Spinal cord (tissue), 10 donors: ENCODE measurements at places on chromosomes 7 and 10.

DNA sequence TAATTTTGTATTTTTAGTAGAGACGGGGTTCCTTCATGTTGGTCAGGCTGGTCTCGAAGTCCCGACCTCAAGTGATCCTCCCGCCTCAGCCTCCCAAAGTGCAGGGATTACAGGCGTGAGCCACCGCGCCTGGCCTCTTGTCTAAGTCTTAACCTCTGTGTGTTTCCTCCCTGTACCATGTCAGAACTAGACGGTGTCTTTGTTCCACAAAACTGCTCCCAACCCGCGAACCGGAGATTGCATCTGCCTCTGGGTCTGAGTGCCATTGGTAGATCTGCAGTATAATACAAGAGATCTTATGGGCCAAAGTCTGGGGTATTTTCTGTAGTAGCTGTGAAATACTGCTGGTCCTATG, 1.3 kb upstream of the EEF1AKMT2 start:
- no peak for DNase-seq

GRCh38 chr7:44964384-44964830, 14.4 kb downstream of the MYO1G start:
- no peak for DNase-seq

- peak; percentile 6 for DNase-seq
Observed at GRCh38 chr7:13092708-13093005, 405.2 kb downstream of the ARL4A start.

- no peak for DNase-seq
Observed at GRCh38 chr10:30573721-30574431, 55.7 kb downstream of the LYZL2 start.

GRCh38 chr10:104613406-104613805, 27.7 kb upstream of the SORCS3 start:
- no peak for DNase-seq

DNA sequence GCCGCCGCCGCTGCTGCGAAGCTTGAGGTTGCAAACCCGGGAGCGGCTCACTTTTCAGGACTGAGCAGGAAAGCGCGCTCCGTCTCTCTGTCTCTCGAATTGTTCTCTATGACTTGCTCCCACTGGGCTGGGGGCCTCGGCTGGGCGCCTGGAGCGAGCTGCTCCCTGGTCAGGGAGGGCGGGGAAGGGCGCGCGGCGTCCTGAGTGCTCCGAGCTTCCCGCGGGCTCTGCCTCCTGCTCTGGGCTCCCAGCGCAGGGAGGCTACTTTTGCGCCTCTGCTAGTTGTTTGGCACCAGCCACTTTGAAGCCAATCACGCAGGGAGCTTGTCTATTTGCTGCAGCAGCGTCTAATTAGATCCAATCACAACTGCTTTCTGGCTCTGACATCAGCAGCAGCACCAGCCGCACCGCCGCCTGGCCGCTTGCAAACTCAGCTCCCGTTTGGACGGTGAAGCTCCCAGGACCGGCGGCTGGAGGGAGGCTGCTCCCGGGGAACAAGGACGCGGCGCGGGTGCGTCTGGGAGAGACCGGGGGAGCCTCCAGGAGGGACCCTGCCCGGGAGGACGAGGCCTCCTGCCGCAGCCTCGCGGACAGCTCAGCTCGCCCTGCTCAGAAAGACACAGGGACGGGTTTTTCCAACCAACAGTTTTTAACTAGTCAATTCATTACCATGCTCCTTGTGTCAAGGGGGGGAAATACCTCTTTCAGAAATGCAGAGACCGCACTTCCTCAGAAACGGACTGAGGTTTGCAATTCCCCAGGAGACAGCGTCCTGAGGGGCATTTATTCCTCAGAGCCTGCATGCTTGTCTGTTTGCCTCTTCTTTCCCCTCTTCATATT, at the start of gene ADARB2:
TSS of gene ADARB2 (minus strand) at position 304 of the 840 bp plus-strand sequence.
- peak; percentile 81 for DNase-seq

GRCh38 chr7:142894985-142895593, 9.5 kb upstream of the TRPV6 start:
- no peak for DNase-seq

DNA sequence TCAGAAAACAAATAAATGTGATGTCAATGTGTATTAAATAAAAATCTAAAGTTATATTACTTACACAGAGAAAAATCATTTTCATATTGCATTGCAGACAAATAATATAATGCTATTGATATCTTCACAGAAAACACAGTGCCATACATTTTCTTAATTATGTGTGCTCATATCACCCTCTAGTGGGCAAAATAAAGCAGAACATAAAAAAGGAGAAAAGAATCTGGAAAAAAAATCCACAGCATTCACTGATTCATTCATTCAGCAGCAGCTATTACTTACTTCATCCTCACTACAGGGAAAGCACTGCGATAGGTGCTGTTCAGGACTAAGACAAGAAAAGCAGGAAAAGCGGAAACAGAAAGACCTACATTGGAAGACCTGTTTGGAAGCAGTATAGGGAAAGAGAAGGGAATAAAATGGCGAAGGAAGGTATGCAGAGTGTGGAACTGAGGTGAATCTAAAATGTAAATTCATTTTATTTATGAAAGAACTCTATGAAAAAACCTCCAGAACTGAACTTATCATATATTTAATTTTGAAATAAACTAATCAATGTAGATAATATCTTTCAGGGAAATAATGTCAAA, 73.2 kb downstream of the POT1 start:
- peak; percentile 86 for DNase-seq

- no peak for DNase-seq
Observed at GRCh38 chr10:9230625-9231024, 1176.1 kb downstream of the GATA3 start.

DNA sequence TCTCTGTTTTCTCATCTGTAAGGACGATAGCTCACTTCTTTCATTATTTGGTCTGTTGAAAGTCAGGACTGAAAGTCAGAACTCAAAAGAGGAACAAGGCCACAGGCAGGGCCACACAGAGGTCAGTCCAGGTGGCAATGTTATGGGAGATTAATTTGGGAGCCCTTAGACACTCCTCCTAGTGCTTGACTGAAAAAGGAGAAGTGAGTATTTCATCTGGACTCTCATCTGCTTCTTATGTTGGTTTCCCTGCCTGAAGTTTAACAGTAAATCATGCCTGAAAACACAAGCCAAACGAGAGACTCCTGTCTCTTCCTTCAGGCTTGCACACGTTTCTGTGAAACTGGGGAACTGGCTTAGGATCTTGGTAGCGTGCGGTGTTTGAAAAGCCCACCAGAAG, 248.5 kb downstream of the BUB3 start:
- no peak for DNase-seq

DNA sequence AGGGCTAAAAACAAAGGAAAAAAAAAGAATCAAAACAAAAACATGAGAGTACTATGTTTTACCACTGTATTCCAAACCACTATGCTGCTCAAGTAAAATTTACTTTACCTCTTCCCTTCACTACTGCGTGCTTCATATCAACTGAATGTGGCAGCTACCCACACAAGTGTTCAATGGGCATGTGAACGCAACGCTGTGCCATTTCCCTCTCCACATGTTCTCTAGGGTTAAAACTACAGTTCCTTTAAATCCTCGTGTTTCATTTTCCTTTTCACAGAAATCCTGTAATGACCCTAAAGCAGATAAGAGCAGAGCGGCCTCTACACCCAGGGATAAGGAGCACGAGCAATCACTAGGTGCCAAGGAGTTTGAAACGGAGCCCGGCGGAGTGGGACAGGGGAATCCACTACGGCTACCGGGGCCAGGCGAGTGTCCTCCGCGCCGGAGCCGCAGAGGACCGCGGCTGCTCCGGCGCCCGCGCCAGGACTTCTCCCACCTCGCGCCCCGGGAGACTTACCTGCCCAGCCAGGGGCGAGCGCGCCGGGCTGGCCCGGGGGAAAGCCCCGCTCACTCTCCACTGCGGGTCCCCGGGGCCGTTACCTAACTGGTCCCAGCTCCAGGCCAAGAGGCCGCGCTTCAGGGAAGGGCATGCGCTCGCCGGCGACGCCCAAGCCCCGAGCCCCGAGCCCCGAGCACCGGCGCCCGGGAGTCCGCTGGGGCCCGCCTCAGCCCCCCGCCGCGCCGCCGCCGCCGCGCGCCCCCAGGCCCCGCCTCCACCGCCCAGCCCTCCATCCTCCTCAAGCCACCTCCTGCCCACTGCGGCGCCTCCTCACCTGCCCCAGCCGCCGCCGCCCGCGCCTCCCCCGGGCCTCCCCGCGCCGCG, 711 bp downstream of the NAMPT start:
- peak; percentile 73 for DNase-seq
